ENCODE measurements at places on chromosomes 4 and X.

- no peak for DNase-seq
Observed at GRCh38 chr4:82057990-82058544, 315.7 kb downstream of the HNRNPD start.

DNA sequence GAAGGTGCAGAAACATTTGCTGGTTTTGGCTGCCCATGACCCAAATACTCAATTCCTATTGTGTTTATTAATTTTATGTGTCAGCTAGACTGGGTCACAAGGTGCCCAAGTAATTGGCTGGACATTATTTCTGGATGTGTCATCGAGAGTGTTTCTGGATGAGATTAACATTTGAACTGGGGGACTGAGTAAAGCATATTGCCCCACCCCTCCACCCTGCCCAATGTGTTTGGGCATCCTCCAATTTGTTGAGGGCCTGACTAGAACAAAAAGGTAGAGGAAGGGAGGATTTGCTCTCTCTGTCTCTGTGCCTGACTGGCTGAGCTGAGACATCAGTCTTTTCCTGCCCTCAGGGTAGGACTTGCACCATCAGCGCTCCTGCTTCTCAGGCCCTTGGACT is 29.7 kb upstream of the LCORL start:
- no peak for DNase-seq

DNA sequence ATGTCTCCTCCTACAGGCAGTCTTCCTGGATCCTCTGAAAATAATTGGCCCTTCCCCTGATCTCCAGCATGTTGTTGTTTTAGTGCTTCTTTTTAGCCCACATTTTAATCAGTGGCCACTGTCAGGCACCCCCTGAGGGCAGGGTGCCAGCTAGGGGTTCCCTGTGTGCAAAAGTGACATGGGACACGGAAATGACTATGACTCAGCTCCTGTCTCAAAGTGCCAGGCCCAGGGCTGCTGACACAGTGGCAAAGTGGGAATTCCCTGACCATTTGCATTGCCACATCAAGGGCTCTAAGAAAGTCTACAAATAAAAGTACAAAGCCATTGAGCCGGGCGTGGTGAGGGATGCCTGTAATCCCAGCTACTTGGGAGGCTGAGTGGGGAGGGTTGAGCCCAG is 24.8 kb downstream of the HMX1 start:
- no peak for DNase-seq

- peak; percentile 95 for DNase-seq
Observed at GRCh38 chrX:2710041-2710840, 19.1 kb downstream of the CD99 start.

GRCh38 chr4:69731241-69731640 is 29.2 kb downstream of the SULT1B1 start:
- peak; percentile 53 for DNase-seq

GRCh38 chrX:38061335-38061734 is 55.0 kb downstream of the SYTL5 start:
- no peak for DNase-seq

DNA sequence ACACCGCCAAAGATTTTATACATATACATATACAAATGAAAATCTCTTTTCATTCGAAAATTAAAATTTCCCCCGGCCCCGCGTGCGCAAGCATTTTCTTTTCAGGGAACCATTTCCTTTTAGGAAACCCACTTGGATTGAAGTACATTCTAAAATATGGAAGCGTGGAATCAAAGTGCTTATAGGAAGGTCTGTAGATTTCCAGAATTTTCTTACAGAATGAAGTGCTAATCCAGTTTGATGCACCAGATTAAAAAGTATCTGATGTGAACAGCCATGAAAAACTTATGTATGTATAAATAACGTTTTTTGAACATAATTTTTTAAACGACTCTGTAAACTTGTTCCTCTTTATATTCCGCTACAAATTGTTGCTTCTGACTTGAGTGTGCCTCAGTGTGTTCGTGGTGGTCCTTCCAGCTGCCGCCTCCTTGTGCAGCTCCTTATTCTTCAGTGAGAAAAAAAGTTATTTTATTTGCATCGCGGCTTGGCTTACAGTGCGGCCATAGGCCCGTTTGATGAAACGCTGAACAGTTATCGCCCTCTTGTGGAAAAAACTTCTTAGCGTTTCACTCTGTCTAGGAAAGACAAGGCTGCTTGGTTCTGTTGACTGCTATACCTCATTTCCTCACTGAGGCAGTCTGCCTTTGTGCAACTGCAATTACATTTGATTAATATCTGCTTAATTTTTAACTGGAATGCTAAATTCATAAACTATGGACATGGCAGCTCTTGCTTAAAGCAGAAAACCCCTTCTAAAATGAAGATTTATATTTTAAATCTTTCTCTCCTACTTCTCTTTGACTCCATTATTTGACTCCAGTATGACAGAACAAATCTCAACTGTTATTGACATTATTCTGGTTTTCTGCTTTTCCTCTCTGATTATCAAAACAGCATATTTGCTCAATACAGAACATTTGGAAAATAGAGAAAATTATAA is 4.7 kb upstream of the NKX6-1 start:
- peak; percentile 78 for DNase-seq

GRCh38 chr4:184849185-184849584 is 23.4 kb upstream of the ACSL1 start:
- DNase-seq, result peak; percentile 26

DNA sequence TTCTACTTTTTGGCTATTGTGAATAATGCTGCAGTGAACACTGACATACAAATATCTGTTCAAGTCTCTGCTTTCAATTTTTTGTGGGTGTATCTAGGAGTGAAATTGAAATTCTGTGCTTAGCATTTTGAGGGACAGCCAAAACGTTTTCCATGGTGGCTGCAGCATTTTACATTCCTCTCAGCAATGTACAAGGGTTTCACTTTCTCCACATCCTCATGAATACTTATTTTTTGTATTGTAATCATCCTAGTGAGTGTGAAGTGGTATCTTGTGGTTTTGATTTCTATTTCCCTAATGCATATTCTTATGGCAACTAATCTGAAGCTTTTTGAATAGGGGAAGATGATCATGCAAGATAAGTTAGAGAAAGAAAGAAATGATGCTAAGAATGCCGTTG is 40.3 kb downstream of the HSPA4L start:
- DNase-seq, result no peak
